ENCODE measurements at places on chromosomes 7 and 10.
A peak's percentile ranks its signal among the peaks of the same experiment; 100 is the strongest.

DNA sequence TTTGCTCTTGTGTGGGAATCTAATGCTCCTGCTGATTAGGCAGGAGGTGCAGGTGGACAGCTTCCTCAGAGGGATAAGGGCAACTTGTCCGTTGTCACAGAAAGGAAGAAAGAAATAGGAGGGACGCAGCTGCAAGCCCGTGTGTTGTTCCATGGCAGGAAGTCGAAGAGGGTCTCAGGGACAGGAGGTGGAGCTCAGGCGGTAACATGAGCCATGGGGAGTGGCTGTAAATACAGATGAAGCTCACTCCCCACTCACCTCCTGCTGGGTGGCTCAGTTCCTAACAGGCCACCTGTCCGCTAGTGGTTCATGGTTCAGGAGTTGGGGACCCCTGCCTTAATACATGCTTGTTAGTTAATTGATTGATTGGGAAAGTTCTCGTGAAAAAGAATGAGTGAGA, 101.7 kb upstream of the SFMBT2 start:
- no peak for DNase-seq

DNA sequence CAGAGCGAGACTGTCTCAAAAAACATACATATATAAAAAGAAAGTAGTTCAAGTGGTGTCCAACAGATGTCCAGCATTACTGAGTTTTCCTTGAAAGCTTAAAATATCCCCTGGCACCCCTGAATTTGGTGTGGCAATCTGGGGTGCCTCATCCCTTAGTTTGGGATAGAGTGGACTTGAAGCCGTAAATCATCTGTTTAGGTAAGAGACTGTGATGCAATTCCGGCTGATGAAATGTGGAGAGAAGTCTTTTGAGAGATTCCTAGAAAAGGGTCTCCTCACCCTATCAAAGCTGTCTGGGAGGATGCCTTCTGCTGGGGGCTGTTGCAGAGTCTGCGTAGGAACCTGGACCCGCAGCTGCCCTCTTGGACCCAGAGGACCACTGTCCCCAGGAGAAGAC, 408.0 kb downstream of the RPS24 start:
- DNase-seq, result no peak

- no peak for DNase-seq
These were observed 54.1 kb upstream of the FAM180A start for GRCh38 chr7:135802697-135803096.

DNA sequence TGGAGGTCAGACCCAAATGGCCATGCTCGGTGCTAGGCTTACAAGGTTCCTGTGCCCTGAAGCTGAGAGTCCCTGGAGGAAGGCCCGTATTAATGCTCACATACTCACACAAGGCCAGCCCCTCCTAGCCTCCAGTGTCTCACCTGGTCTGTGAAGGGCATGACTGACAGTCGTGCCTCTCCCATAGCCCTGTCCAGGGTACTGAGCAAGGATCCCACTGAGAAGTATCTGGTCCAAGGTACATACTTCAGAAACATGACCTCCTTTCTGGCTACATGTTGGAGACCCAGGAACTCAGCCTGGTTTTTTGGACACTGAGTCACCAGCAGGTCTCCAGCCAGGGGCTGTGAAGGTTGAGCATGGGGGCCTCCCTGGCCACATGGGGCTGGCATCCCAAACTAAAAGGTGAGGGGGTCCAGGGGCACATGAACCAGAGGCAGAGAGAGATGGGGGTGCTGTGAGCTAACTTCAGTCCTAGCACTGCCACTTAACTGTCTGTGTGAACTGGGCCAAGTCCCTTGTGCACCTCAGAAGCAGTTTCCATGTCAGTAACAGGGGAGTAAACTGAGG, 17.6 kb upstream of the RASGEF1A start:
- DNase-seq, result no peak

DNA sequence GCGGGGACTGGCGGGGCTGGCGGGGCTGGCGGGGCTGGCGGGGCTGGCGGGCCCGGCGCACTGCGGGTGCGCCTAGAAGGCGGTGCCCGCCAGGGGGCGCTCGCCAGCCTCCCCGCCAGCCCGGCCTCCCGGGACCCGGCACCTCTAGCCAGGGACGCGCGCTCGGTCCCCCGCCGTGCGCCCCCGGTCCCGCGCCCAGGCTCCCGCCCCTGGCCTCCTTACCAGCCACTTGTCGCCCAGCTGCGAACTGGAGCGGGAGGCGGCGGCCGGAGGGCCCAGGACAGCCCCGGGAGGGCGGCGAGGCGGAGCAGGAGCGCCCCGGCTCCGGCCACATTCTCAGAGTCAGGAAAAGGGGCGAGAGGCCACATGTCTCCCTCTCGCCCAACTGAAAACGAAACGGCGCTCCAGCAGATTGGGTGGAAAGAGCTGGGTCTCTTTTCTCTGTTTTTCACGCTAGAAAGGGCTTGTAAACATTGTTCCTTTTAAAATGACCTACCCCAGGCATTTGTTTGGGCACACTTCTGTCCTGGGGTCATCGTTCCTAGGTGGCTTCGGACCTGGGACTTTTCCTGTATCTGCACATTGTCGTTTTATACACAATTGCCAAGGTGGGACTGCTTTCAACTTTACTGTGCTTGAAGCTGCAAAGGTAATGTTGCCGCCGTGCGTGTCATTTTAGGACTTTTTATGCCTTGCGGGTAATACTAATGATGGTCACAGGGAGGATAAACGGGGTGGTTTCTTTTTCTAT, 378 bp upstream of the PRKCQ start:
- DNase-seq, result peak; percentile 80

- DNase-seq, result no peak
These were observed 116.2 kb upstream of the LAMB4 start for GRCh38 chr7:108246227-108246837.

DNA sequence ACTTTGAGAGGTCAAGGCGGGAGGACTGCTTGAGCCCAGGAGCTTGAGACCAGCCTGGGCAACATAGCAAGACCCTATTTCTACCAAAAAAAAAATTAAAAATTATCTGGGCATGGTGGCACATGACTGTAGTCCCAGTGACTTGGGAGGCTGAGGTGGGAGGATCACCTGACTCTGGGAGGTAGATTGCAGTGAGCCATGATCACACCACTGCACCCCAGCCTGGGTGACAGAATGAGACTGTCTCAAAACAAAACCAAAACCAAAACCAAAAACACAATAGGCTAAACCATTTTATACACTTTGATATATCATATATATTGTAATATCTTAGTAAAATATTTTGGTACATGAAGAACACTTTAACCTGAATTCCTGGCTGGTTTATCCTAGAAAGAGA, 101.6 kb downstream of the RAPGEF5 start:
- no peak for DNase-seq

DNA sequence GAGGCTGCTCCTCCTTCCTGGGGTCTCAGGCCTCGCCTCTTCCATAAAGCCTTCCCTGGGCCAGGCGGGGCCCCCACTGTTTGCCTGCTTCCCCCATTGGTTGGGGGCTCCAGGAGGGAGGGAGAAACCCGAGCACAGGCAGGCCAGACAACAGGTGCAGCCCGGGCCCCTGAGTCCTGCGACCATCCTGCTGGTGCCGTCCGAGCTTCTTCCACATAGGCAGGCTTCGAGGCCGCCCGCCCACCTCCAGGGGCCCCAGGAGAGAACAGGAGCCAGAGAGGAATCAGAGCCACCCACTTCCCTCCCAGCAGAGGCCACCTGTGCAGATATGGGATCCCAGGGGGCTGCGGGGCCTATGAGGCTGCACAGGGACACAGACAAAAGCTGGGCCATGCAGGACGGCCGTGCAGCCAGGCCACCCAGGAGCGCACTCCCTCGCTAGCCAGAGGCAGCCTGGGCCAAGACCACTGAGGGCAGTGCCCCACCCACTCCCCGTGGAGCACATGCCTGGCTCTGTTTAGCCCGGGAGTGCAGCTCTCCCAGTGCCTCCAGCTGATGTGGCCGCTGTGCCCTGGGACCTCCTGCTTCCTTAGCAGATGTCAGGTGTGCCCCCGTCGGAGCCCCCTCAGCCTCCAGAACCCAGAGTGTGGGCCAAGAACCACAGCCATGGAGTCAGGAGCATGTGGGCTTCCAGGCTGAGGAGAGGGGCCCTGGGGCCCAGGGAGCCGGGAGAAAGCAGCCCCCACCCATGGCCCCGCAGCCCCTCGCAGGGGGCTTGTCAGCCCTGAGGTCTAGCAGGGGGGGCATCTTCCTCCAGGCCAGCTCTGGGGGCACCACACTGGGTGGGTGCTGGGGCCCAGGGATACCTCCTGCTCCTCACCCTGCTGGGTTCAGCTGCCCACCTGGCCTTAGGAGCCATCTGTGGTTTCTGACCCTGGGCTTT, 59.9 kb upstream of the INPP5A start:
- no peak for DNase-seq

- DNase-seq, result no peak
These were observed 349.8 kb downstream of the NXPH1 start for GRCh38 chr7:8783229-8783628.

GRCh38 chr7:30379131-30379530, 94.7 kb downstream of the ZNRF2 start:
- no peak for DNase-seq

- DNase-seq, result no peak
These were observed 129.3 kb upstream of the FAM20C start for GRCh38 chr7:63117-63480.

GRCh38 chr10:71210542-71210871, 1.9 kb upstream of the UNC5B start:
- DNase-seq, result no peak

GRCh38 chr7:45073031-45073785, 15.6 kb downstream of the NACAD start:
- DNase-seq, result no peak

DNA sequence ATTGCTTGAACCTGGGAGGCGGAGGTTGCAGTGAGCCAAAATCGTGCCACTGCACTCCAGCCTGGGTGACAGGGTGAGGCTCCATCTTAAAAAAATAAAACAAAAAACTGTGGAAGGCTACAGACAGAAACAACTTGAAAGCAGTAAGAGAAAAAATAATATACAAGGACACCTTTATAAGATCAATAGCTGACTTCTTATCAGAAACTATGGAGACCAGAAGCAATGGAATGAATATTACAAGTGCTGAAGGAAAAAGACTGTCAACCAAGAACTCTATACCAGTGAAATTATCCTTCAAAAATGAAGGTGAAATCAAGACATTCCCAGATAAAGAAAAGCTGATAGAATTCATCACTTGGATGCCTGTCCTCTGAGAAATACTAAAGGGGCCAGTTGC, 49.0 kb downstream of the RBAK start:
- DNase-seq, result no peak

DNA sequence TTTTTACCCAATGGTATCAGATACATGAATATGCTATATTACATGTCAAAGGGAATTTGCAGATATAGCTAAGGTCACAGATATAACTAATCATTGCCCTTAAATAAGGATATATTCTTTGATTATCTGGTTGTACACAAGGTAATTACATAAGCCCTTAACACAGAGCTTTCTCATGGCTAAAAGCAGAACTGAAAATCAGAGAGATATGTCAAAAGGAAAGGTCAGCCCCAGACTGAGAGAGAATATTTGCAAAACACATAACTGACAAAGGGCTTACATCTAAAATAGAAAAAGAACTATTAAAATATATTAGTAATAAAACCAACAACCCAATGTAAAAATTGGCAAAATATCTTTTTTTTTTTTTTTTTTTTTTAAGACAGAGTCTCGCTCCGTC, 1029.5 kb upstream of the LRRN3 start:
- DNase-seq, result no peak

DNA sequence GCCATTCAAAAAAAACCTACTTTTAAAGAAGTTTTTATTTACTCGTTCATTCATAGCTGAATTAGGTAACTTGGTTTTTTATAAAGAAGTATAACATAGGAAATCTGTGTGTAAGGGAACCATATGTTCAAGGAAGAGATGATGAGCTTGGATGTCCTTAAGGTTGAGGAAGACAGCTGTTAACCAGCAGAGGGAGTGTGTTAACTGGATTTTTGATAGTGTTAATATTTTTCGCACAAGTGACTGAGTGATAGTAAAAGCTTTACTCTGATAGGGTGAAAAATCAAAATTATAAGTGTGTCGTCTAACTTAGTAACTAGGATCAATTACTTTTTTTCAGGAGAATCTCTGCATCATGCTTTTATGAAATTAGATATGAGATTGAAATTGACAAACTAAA, 134.7 kb downstream of the ARL5B start:
- DNase-seq, result no peak

DNA sequence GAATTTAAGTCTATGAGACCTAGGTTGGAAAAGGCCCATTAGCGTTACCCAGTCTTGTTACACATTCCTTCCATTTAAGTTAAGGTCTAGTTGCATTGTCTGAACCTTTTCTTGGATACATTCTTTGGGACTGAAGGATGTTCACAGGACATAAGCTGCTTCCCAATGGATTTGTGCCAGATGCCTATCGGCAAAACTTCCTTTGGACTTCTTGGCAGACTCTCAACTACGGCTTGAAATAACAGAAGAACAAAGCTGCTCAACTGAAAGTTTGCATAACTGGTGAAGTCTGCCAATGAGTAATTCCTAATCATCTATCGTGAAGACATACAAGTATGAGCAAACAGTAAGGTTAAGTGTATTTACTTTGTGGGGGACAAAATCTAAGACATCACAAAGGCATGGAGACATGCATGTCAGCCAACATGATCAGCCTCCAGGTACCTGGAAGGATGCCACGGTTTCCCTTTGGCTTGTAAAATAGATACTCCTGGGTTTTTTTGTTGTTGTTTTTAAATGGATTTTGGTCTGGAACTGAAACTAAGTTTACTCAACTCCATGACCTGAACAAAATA, 35.4 kb downstream of the MALSU1 start:
- no peak for DNase-seq

DNA sequence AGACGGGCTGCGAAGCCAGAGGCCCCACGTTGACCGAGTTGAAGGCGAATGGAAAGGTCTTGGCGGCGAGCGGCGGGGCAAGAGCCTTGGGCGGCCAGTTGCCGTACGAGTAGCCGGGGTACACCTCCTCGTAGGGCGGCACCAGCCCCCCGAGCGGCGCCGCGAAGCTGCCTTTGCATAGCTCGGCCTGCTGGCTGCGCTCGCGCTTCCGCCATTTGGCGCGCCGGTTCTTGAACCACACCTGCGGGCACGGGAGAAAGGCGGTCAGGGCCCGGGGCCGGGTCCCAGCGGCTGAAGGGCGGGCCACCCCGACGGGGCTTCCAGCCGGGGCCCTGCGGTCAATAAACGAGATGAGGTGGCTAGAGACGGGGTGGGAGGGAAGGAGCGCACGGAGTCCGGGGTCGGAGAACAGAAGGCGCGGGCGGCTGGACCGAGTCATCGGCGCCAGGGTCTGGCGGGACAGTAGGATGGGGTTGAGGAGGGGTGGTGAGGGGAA, 4.8 kb downstream of the ELOVL3 start:
- DNase-seq, result peak; percentile 21

DNA sequence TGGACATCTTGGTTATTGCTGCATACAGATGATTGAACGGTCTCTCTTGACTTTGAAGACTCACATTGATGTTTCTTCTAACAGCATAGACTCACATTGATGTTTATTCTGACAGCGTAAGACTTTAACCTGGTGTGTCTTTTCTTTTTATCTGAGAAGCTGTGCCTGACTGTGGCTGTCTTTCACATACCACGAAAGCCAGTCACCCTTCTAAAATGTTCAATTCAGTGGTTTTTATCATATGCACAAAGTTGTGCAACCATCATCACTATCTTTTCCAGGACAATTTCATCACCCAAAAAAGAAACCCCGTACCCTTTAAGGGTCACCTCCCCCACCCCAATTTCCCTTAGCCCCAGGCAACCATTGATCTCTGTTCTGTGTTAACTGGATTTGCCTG, 24.7 kb downstream of the CELF2 start:
- no peak for DNase-seq

- DNase-seq, result no peak
These were observed 145.1 kb downstream of the DNAJC1 start for GRCh38 chr10:21858455-21858854.
